Left renal pelvis (tissue), 4 donors: ENCODE measurements at places on chromosomes 2 and 18. TPM values are rescaled to one million over a fixed set of nuclear protein-coding genes. Genes with fewer than 3 reads are reported as not detected.

The CYP27C1 gene
- polyA plus RNA-seq, result 10.5 TPM

The CFLAR gene
- polyA plus RNA-seq, result 59.1 TPM

The SLC9A2 gene
- polyA plus RNA-seq, result 7.2 TPM

The DNAH6 gene
- 2.2 TPM for polyA plus RNA-seq

The OR6B2 gene
- polyA plus RNA-seq, result not detected

The FHL2 gene
- polyA plus RNA-seq, result 80.5 TPM
